HepG2 (cell line): ENCODE measurements at places on chromosomes 11 and 22. TPM values are rescaled to one million over a fixed set of nuclear protein-coding genes. Genes with fewer than 3 reads are reported as not detected.

GRCh38 chr22:32202539-32203180 lies 2.2 kb downstream of the RFPL2 start:
- H3K4me1 ChIP-seq, result peaks cover 27% of the 10 kb centered on the region
- no peak overlapping the region for H3K27ac ChIP-seq

DNA sequence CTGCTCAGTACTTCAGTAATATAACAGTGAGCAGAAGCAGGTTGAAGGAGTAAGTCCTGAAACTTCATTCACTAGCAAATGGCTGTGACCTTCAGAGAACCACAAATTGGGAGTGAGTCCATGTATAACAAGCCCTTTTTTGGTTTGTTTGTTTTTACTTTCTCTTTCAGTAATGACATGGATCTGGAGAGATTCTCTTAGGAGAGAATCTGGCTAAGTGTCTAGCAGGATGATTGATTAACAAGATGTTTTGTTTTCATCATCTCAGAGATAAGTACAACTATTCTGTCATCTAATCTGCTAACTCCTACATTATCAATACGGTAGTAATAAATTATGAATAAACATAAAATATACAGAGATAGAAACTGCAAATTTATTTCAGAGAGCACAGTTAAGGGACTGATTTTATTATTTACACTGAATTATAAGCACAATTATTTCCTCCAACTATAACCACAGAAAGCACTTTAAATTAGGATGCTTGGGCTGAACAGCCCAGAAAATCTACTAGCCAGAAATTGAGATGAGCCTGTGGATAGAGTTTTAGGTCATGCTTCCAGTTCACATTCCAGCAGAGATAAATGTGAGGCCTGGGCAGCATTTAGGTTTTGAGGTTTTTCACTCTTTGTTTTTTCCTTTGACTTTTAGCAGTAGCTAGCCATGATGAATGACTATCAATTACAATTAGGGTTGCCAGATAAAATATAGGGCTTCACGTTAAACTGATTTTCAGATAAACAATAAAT lies 429.3 kb upstream of the FAT3 start:
- no peaks in the 10 kb centered on the region for H3K36me3 ChIP-seq
- H3K27me3 ChIP-seq, result no peaks in the 10 kb centered on the region
- no peak overlapping the region for H3K27ac ChIP-seq

DNA sequence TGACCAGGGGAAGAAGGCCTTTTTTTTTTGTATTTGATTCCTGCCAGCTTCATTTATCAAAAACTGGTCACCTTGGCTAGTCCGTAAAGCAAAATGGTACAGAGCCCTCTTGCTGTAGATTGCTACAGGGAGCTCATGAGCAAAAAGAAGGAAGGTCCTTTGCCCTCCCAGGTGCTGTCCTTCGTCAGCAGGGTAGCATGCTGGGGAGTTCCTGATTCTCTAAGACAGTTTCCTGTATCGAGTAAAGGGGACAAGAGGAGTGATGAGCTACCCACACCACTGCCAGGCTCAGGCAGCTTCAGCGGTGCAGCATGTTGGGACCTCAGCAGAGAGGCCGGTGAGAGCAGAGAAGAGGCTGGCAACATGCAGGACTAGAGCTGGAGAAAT lies 67.8 kb upstream of the CSNK2A3 start:
- H3K4me3 ChIP-seq, result no peak overlapping the region
- H3K27ac ChIP-seq, result no peak overlapping the region
- H3K4me1 ChIP-seq, result no peaks in the 10 kb centered on the region

- peak overlapping the region; percentile 67 for H3K4me3 ChIP-seq
- peaks cover 3% of the 10 kb centered on the region; the same call in 1 of the 2 replicates for H3K27me3 ChIP-seq
- no peaks in the 10 kb centered on the region for H3K36me3 ChIP-seq
- peak; percentile 6 for DNase-seq
- peaks cover 14% of the 10 kb centered on the region; the same call in 1 of the 2 replicates for H3K4me1 ChIP-seq
Measured at GRCh38 chr11:124717786-124718651, 21.7 kb upstream of the NRGN start.

DNA sequence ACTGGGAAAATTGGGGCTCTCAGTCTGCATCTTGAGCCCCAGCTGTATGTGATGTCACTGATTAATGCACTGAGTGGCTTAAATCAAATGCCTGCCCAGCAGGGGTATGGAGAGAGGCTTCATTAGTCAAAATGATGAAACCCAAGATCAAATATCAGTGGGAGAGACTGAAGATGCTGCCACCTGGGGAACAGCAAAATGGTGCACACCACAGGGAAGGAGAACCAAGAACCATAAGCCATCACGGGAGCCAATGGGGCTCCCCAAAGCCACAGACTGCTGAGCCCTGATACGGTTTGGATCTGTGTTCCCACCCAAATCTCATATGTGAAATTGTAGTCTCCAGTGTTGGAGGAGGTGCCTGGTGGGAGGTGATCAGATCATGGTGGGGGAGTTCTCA lies 85.6 kb downstream of the CTTN start:
- peaks cover 27% of the 10 kb centered on the region for H3K36me3 ChIP-seq
- no peak for DNase-seq

MYOD1 gene
- total RNA-seq, result not detected in 2 replicates

GRCh38 chr11:3914805-3915204 lies 59.3 kb downstream of the STIM1 start:
- H3K27ac ChIP-seq, result no peak overlapping the region
- H3K4me3 ChIP-seq, result no peak overlapping the region
- peaks cover 60% of the 10 kb centered on the region for H3K4me1 ChIP-seq
- H3K27me3 ChIP-seq, result no peaks in the 10 kb centered on the region

- H3K27ac ChIP-seq, result no peak overlapping the region
- no peak overlapping the region for H3K4me3 ChIP-seq
- H3K27me3 ChIP-seq, result no peaks in the 10 kb centered on the region
- no peaks in the 10 kb centered on the region for H3K36me3 ChIP-seq
- H3K4me1 ChIP-seq, result no peaks in the 10 kb centered on the region
Measured at GRCh38 chr11:126782810-126783209, 217.8 kb downstream of the KIRREL3 start.
